ENCODE measurements at places on chromosomes 16 and 17.

DNA sequence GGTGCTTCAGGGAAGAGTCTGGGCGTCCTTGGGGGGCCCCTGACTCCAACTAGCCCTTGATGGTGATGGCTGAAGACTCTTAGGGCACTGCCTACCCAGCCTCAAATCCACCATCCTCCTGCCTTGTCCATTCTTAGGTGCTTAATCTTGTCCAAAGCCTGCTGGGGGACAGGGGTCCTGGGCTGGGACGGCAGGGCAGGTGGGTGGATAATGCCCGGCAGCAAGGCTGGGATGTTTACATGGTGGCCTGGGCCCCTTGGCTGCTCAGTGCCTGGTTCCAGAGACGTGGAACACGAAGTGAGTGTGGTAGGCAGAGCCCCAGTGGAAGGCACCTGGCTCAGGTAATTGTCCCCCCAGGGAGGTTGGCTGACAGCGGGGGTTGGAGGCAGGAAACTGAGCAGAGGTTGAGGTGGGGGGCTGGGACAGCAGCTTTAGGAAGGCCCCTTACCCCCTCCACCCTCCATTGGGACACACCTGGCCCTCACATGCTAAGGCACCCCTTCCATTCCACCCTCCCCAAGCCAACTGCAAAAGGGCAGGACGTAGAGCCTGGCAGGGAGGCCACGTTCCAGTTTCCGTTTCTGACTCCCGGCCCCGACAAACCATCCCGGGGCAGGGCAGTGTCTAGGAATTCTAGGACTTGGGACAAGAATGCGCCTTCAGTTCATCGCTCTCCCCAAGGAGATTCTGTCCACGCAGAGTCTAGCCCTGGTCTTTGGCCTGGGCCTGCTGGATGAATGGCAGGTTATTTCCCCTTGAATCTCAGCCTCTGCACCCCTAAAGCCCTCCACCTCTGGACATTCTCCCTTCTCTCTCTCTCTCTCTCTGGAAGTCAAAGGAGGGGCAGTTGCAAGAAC lies 1.9 kb downstream of the FOXJ1 start:
- no peak for DNase-seq

DNA sequence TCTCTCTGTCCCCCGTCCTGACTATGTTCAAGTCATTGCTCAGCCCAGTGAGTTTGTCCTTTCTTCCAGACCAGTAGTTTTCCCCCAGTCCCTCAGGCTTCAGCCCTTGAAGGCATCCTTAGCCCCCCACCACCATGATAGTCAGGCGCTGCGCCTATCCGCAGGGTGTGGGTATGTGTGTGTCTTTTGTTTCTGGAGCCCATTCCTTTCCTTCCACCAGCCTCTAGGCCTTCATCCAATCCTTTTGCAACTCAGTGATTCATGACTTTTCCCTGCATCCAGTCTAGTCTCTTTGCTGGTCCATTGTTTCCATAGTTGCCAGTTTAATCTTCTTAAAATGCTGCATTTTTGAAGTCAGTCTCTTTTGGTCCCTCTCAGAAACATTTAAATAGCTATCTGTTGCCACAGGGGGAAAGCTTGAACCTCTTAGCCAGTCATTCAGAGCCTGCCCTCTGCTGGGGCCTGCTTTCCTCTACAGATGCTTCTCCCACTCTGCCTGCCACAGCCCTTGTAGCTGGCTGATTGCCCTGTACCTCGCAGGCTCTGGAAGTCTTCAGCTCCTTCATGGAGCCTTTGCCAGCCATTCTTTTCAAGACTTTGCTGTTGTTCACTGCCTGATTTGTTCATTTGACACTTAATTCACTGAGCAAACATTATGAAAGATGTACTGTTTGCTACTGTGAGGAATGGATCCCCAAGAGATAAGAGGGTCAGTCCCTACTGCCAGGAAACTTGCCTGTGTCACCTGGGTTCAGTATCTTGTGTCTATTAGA lies 55.9 kb upstream of the ADCY7 start:
- DNase-seq, result no peak

DNA sequence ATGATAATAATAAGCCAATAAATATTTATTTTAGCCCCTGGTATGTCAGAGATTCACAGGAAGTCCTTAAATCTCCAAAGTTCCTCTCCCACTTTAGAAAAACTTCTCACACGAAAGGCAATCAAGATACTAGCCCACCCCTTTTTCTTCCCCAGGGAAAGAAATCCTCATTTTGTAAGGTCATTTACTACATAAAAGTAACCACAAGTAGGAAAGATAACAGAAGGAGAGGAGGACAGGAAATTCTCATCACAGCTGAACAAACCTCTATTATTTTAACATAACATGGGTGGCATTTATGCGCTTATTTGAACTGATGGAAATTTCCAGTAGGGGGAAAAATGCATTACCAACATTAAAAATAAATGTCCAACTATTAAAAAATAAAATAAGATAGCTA lies 3.4 kb downstream of the FAM222B start:
- DNase-seq, result no peak

GRCh38 chr16:58454178-58454577 lies 45.8 kb upstream of the NDRG4 start:
- no peak for DNase-seq

GRCh38 chr16:56355221-56355620 lies 70.1 kb downstream of the AMFR start:
- DNase-seq, result no peak

Measured in RWPE1 (cell line).